ENCODE measurements at places on chromosomes 5 and 9.

GRCh38 chr9:138112090-138112748 lies 234.6 kb downstream of the CACNA1B start:
- no peak for DNase-seq

- DNase-seq, result no peak
Observed at GRCh38 chr5:2739360-2740050, 12.0 kb downstream of the IRX2 start.

GRCh38 chr5:26572480-26572879 lies 465.9 kb downstream of the CDH9 start:
- no peak for DNase-seq

DNA sequence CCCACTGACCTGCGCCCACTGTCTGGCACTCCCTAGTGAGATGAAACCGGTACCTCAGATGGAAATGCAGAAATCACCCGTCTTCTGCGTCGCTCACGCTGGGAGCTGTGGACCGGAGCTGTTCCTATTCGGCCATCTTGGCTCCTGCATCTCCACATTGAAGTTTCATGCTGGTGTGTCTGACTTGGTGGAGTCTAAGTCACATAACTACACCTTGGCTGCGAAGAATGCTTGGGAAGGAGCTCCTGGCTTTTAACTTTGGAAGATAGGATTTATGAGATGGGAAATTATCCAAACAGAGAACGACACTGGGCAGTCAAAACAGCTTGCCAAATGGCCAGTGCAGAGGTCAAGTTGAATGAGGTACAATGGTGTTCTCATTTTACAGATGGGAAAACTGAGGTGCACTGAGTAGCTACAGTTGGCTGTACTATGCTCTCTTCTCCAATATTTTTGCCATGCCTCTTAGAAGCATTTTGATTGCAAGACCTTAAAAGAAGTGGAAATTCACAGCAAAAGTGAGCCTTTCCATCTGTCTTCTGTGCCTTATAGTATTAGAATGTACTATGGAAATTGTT lies 36.7 kb downstream of the CCDC192 start:
- no peak for DNase-seq

GRCh38 chr9:71741926-71742648 lies 26.2 kb downstream of the CEMIP2 start:
- DNase-seq, result no peak

GRCh38 chr5:103847060-103847459 lies 284.5 kb upstream of the NUDT12 start:
- DNase-seq, result no peak

DNA sequence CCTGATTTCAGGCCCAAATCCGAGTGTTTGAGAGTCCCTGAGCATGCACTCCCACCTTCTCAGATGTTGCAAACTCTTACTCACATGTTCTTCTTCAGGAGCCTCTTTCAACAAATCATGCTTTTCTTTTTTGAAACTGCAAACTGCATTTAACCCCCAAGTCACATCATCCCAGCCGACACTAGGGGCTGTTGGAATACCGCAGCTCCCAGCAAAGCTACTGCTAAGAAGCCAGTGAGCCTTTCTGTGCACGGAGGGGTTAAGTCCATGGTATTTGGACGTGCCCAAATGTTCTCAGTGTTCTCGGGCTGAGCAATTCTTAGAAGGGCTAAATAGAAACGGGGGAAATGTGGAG lies 282.9 kb downstream of the NFIB start:
- no peak for DNase-seq

- no peak for DNase-seq
Observed at GRCh38 chr9:125867751-125868415, 120.7 kb downstream of the PBX3 start.

- DNase-seq, result no peak
Observed at GRCh38 chr9:112021742-112022141, 125.1 kb downstream of the UGCG start.

GRCh38 chr5:36897616-36898015 lies 21.0 kb downstream of the NIPBL start:
- DNase-seq, result no peak

DNA sequence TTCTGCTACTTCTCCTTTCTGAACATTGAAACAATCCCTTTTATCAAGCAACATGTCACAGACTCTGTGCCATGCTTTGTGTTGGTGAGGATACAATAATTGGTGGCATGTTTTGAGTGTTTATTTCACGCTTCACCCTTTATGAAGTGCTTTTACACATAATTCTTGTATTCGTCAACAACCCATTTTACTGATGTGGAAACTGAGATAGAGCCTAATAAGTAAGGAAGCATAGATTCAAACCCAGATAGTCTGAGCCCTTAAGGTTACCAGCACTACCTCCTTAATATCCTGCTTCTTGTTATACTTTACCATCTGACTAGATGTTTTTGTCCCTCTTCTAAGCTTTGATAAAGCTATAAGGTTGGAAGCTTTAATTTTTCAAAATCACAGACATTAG lies 49.3 kb upstream of the TTC23L start:
- DNase-seq, result no peak

GRCh38 chr5:153256-153655 lies 38.0 kb upstream of the LRRC14B start:
- no peak for DNase-seq

- no peak for DNase-seq
Observed at GRCh38 chr5:1659100-1659981, 135.6 kb upstream of the LPCAT1 start.

GRCh38 chr9:128033609-128034008 lies 33.5 kb downstream of the NAIF1 start:
- DNase-seq, result no peak

- no peak for DNase-seq
Observed at GRCh38 chr5:11584017-11584416, 320.2 kb downstream of the CTNND2 start.

DNA sequence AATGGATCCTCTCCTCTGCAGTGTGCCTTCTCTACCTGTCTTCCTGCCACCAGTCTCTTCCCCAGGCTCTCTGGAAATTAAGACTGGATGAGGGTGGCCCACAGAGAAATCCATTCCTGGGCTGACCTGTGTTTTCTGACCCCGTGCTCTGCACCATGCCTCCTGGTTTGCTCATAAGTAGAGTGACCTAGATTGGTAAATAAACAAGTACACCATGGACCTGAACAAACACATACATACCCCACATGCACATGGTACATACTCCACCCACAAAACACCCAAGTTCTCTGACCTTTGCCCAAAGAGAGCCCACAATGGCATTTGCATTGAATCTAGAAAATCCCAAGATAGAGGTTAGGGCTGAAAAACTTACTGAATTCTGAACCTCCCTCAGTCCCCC lies 77.5 kb upstream of the PLPP6 start:
- DNase-seq, result no peak

GRCh38 chr9:73577848-73578247 lies 426.2 kb downstream of the ANXA1 start:
- DNase-seq, result no peak

DNA sequence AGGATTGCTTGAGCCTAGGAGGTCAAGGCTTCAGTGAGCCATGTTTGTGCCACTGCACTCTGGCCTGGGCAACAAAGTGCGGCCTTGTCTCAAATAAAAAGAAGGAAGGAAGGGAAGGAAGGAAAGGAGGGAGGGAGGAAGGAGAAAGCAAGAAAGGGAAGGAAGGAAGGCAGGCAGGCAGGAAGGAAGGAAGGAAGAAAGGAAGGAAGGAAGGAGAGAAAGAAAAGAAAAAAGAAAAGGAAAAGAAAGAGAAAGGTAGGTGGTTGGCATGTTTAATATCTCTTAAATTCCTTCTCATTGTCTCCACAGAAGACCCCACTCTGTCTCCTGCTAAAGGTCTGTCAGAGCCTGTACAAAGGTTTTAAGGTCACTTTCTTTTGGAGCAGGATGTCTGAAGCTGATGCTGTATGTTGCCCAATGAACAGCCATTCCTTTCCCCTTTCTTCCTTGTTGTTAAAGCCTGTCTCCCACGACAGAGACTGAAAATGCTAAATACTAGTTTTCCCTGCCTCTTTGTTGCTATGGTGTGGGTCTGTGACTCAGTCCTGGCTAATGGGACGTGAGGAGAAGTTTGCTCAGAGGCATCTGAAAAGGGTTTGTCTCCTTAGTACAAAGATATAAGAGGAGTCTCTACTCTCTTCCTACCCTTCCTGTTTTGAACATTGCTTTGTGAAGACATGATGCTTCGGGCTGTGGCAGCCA lies 213.3 kb downstream of the PCSK1 start:
- no peak for DNase-seq

- DNase-seq, result no peak
Observed at GRCh38 chr5:17309462-17309861, 92.0 kb downstream of the BASP1 start.

DNA sequence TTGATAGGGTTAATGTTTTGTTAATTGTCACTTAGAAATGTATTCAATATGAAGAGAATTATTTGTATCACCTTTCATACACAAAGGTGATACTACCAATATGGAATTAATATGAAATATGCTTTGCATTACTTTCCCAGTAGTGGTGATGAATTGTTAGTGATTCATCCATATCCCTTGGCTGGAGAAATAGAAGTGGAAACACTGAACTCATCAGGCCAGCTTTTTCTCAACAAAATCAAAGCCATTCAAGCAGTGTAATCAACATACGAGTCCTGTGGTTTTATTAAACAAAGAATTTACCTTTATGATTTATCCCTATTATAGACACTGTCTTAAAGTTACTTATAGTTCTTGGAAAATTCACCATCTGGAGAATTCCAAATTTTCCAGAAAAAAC lies 264.0 kb upstream of the MEF2C start:
- DNase-seq, result no peak

GRCh38 chr5:108655750-108656450 lies 91.8 kb upstream of the FER start:
- DNase-seq, result no peak

GRCh38 chr5:137346281-137346680 lies 152.8 kb downstream of the SPOCK1 start:
- no peak for DNase-seq

DNA sequence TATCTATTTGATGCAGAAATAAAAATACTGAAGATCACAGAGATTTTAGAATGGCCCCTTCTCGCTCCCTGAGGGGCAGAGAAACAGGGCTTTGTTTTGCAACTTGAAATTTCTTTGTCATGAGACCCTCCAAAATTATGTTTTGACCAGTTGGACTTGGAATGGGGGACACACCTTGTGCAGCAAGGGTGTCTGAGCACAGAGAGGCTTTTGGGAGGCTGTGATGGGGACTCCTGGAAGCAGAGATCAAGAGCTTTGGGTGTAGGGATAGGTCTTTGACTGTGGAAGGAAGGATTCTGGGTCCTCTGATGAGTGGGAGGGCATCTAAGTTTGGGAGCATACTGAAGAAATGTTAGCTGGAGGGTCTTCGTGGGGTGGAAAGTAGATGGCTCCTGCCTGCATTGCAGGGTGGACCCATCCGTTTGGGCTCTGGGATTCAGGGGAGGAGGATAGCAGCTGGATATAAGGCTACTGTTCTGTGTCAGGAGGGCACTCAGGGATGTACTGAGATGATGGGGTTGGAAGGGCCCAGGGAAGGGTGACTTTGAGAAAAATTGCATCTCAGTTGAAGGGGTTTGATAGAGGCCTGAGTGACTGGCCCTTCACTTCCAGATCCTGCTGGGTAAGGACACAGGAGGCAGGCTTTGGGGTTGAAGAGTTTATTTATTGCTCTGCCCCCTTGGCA lies 1.8 kb upstream of the MYORG start:
- DNase-seq, result no peak

- no peak for DNase-seq
Observed at GRCh38 chr5:96024683-96025475, 63.2 kb upstream of the ELL2 start.

GRCh38 chr5:160831801-160832200 lies 20.2 kb downstream of the ATP10B start:
- no peak for DNase-seq

- DNase-seq, result no peak
Observed at GRCh38 chr5:100232736-100233135, 302.4 kb upstream of the FAM174A start.

GRCh38 chr9:95684516-95684915 lies 167.7 kb upstream of the PTCH1 start:
- DNase-seq, result no peak

DNA sequence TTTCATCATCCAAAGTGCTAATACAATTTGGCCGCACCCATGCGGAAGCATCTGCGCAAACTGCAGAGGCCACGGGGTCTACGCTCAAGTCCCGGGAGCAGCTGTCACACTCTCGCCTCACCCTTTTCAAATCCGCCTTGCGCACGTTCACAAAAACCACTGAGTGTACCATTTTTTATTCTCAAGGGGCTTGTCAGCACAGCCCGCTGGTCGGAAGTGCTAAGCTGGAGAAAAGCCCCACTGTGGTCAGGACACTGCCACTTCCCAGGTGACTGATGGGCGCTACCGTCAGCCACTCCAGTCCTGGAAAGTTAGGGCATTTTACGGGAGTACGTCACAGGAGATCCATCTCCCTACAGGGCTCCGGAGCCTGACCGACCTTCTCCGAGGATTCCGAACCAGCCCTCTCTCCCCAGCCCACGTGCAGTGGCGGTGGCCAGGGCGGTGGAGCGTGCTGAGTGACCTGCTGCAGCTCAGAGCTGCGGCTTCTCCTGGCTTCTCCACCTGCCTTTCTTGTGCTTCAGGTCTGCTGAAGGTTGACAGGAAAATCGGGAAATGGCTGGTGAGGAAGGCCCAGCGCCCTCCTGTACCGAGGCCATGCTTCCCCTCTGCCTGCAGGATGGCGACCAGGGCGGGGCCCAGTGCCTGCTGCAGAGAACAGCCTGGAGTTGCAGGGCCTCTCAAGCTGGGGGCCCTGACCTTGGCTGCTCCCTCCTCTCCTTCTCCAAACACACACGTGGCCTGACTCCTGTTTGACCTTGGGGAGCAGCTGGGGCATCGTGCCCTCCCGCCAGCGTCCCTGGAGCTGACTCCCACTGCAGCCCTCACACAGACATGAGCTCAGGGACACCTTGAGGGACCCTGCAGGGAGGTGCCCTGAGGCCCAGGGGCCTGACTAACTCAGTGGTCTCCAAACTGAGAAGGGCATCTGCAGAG lies 14.3 kb downstream of the RASGEF1C start:
- no peak for DNase-seq

- no peak for DNase-seq
Observed at GRCh38 chr9:29769019-29769418, 2195.7 kb upstream of the C9orf72 start.

DNA sequence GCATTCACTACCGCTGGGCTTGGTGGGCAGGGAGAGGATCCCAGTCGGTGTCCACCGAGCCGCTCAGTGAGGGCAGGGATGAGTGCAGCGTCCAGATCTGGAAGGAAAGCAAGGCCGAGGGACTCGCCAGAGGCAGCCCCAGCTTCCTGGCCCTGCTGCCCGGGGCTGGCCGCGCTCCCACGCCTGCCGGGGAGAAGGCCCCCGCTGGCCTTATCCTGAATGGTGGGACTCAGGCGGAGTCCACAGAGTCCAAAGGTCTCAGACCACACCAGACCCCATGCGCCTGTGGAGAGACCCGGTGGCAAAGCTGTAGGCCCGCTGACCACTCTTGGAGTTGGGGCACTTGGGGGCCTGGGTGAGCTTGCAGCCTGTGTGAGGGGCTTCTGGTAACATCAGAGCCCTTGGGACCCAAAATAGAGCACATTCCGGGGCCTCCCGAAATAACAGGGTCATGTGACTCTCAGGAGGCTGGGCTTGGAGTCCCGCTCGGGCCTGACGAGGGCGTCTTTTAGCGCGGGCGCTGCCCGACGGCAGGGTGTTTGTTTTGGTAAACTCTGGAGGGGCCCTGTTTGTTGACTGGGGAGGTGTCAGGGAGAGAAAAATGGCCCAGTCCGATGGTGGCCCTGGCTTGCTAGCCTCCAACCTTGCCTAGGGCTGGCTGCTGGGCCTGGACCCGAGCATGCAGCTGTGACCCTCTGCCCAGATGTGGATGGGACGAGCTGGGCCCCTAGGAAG lies 2.8 kb downstream of the RXRA start:
- DNase-seq, result no peak

GRCh38 chr9:129885670-129886106 lies 50.4 kb downstream of the USP20 start:
- DNase-seq, result peak; percentile 96

Data from inflammatory macrophage (primary cell).